ENCODE measurements at places on chromosomes 12 and 14. TPM values are rescaled to one million over a fixed set of nuclear protein-coding genes. Genes with fewer than 3 reads are reported as not detected.
A peak's percentile ranks its signal among the peaks of the same experiment; 100 is the strongest.

DNA sequence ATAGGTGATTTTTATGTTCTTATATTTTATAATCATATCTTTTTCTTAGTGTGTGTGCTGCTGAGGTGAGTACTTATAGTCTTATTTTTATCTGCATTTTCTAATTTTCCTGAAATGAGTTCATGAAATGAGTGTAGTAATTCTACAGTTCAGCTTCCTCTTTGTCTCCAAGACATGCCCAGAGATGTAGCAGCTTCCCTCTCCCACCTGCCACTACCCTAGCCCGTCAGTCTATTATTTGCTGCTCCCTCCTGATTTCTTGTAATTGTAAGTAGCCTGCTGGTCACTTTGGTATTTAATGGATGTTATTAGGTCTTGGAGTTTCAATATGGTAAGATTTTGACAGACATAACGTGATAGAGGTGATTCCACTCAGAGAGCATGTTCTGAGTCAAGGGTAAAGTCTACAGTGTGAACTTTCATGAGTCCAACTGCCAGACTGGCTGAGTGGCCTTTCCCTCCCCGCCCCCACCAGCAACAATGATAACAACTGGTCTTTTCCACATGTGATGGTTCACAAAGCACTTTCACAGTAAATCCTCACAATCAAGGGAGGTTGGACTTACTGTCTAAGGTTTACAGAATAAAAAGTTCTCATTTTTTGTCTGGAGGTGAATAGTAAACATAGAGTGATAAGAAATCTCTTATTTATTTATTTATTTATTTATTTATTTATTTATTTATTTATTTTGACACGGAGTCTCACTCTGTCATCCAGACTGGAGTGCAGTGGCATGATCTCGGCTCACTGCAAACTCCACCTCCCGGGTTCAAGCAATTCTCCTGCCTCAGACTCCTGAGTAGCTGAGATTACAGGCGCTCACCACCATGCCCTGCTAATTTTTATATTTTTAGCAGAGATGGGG, 4.2 kb upstream of the RIPK3 start:
- DNase-seq = no peak

- no peak for DNase-seq
Measured at GRCh38 chr12:30537228-30537627, 158.4 kb downstream of the IPO8 start.

SPX gene
- 0.54 TPM for total RNA-seq

- DNase-seq = no peak
Measured at GRCh38 chr12:103667125-103667524, 80.1 kb downstream of the STAB2 start.

- DNase-seq = no peak
Measured at GRCh38 chr12:51635346-51635745, 44.3 kb downstream of the SCN8A start.

FGF6 gene
- total RNA-seq = not detected

DNA sequence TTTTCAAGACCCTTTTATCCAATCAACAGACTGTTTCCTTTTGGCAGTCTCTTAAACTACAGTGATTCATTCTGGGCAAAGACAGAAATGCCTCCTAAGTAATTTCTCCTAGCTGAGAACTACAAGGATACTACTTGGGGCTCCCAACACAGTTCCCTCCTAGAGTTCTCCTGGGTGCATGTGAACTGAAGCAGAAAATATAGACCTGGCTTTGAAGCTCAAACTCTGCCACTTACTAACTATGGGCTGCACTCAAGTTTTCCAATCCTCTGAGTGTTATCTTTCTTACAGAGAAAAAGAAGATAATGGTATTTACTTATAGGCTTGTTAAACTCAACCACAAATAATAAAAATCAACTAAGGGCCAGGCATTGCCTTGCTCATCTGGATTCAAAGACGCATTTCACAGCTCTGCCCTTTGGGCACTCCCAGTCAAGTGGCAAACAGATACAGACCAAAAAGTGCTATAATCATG, 97.6 kb downstream of the EFCAB11 start:
- DNase-seq = peak; percentile 76

IQSEC3 gene
- 0.41 TPM for total RNA-seq

SLC22A17 gene
- total RNA-seq = 9.6 TPM

TBC1D30 gene
- 0.98 TPM for total RNA-seq

GRCh38 chr14:23831596-23831995, 122.0 kb upstream of the DHRS4 start:
- DNase-seq = no peak

DNA sequence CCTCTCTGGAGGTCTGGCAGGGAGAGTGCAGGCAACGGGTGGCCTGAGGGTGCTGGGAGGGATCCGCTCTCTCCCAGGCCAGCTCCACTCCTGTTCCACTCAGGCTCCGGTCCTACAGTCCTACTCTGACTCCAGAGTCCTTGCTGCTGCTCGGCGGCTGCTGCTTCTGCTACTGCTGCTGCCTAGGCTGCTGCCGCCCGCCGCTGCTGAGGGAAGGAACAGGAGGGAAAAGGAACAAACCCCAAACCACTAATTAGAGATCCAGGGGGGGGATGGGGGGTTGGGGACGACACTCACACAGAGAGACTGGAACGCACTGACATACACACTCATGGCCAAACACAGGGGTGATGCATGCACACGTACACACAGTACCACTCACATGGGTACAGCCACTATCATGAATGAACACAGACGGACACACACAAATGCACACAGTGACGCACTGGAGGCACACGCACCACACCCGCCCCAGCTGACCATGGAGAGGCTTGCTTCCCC, at the start of gene SP7:
Gene SP7, minus strand, starts transcription at position 174 of the 501 bp plus-strand sequence. CDS start 708 bp downstream, outside the sequence.
- DNase-seq = no peak

ANO2 gene
- total RNA-seq = not detected

DNA sequence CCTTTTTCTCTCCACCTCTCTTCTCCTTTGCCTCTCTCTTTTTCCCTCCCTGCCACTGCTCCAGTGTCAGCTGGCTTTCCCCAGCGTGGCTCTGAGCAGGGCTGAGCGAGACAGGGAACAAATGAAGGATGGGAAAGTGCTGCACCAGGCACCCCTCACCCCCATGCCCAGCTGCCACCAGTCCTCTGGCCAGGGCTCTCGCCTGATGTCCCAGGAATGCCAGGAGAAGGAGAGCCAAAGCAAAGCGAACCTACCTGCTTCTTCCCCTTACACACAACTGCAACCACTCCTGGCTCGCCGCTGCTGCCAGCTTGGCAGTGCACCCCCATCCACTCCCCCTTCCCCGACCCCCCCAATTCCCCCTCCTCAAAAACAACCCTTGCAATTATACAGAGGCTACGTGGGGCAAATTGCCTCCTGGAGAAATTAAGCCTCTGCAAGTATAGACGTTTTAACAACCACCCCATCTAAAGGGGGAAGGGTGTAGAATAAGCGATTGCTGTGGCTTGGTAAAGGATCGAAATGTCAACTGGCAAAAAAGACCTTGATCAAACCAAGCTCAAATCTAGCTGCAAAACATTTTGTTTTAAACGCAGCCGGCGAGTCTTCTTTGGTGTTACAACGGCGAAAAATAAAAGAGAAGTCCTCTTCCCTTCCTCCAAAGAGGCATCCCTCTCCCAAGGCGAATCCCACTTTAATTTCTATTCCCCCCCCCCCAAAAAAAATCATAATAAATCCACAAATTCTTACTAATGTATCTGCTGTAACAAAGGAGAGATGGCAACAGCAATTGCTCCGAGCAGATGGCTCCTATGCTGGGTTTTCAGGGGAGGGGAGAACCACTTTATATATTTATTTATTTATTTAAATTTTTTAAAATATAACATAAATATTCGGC, 2.9 kb downstream of the BCL11B start:
- DNase-seq = no peak

DNA sequence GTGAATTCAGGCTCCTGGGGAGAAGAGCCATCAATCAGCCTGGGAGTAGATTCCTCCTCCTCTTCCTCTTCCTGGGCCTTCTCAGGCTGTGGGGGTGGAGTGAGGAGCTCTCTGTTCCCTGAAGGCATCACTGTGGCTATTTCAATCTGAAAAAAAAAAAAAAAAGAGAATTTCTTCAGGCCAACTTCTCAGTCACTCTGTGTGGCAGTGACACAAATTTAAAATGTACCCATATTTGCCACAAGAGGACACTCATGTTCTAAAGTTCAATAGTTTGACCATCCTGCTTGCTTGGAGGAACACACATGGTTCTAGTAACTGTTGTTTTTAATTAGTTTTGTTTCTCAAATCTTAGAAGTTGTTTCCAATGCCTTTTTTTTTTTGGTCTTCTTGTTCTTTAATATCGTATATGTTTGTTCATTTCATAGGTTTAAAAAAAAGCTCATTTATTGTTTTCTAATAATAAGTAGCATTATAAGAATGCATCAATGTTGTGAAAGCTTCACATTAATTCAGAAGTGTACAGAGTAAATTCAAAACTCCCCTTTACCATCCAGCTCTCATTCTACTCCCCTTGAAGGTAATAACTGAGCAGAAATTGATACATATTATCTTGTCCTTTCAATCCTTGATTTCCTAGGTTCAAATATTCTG, 23.3 kb upstream of the CCER1 start:
- DNase-seq = peak; percentile 87

OTUB2 gene
- total RNA-seq = 2.5 TPM

KRT2 gene
- total RNA-seq = not detected

KRT8 gene
- total RNA-seq = 5.4 TPM

DNA sequence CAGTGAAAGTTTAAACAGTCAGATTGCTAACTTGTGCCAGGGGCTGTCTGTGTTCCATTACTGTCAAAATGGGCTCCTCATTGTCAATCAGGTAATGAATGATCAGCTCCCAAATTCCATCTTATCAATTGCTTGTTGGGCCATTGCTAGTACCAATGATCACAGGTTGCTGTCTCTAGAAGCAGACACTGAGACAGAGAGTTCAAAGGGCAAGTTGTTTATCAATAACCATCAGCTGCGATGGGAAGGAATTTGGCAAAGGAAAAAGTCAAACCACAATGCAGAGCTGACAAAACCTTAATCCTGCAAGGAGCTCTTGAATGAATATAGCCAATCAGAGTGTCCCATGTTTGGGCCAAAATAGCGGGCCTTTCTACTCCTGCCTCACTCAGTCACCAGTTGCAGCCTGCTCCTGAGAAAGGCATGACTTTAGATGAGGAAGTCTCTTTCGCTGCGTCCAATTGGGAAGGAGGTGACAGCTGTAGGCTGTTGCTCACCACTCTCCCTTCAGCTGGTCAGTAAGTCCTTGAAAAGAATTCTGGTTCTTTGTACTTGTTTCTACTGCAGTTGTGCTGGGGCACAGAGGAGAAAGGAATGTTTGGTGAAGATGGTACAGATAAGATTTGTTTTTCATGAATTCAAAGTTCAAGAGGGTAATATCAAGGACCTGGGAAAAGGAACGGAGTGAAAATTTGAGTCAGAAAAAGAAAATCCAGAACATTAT, 179.2 kb upstream of the PDE3A start:
- DNase-seq = no peak

All from fibroblast of the aortic adventitia (primary cell).